ENCODE measurements at places on chromosomes 16 and 17.

- DNase-seq = no peak
These were observed 36.8 kb upstream of the ZNF469 start for GRCh38 chr16:88345721-88346560.

GRCh38 chr16:70769761-70770160 is 31.2 kb downstream of the VAC14 start:
- no peak for DNase-seq

DNA sequence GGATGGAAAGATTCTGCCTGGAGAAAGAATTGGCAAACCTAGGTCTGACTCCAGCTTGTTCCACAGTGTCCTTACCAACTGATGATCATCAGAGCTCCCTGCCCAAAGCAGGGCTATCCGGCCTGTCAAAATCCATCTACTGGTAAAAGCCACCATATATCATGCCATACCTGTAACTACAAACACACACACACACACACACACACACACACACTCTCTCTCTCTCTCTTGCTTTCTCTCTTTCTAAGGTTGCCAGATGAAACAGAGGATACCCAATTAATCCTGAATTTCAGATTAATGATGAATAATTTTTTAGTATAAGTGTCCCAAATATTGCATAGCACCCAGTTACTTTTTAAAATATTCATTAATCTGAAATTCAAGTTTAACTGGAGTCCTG is 1.5 kb upstream of the MMP28 start:
- DNase-seq = no peak

DNA sequence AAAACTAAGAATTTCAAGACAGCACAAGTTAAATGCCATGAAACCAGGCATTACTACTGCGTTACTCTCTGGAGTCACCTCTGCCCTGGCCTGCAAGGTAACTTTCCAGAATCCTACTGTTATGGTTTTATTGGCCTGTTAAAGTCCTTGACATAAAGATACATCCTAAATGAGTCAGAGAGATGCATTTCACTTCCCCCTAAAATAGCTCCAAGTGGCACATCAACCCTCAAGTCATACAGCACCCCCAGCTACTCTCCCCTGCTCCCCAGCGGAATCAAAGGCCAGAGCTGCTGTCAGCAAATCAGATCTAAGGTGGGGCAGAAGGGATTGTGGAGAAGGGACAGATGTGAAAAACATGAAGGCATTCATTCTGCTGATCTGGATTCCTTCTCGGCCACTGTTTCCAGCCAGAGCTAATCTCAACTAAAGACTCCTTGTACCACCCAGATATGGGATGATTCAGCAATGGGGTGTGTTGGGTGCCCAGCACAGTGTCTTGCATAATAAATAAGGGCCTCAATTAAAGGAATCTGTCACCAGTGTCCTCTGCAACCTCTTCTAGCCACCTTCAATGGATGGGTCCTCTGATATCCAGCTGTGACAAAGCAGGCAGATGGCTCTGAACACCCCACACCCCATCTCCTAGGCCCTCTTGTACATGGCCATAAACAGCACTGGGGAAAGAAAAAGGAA is 8.5 kb upstream of the CCL1 start:
- DNase-seq = no peak

GRCh38 chr16:84511831-84512230 is 7.4 kb upstream of the MEAK7 start:
- DNase-seq = no peak

DNA sequence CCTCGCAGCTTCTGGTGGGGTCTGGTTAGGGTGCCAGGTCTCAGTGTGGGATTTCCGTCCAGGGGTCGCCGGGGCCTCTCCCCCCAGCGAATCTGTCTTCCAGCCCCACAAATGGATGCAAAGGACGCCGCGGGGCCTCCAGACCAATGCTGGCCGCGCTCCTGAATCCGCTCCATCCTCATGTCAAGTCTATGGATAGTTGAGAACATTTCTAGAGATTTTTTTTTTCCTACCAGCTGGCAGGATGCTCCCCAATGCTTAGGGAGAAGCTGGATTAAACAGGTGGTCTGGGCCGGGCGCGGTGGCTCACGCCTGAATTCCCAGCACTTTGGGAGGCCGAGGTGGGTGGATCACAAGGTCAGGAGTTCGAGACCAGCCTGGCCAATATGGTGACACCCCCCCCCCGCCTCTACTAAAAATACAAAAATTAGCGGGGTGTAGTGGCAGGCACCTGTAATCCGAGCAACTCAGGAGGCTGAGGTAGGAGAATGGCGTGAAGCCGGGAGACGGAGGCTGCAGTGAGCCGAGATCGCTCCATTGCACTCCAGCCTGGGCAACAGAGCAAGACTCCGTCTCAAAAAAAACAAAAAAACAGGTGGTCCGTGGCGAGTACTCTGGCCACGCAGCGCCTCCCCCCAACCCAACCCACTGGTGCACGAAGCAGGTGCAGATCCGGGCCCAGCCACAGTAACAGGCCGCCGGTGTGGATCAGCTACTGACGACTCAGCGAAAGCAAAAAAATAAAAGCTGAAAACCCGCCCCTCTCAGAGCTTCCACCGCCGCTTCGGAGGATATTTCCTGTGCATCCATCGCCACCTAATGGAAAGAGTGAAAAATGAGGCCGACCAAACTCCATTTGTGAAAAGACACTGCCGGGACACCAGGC is 1.1 kb upstream of the NXN start:
- peak; percentile 82 for DNase-seq

DNA sequence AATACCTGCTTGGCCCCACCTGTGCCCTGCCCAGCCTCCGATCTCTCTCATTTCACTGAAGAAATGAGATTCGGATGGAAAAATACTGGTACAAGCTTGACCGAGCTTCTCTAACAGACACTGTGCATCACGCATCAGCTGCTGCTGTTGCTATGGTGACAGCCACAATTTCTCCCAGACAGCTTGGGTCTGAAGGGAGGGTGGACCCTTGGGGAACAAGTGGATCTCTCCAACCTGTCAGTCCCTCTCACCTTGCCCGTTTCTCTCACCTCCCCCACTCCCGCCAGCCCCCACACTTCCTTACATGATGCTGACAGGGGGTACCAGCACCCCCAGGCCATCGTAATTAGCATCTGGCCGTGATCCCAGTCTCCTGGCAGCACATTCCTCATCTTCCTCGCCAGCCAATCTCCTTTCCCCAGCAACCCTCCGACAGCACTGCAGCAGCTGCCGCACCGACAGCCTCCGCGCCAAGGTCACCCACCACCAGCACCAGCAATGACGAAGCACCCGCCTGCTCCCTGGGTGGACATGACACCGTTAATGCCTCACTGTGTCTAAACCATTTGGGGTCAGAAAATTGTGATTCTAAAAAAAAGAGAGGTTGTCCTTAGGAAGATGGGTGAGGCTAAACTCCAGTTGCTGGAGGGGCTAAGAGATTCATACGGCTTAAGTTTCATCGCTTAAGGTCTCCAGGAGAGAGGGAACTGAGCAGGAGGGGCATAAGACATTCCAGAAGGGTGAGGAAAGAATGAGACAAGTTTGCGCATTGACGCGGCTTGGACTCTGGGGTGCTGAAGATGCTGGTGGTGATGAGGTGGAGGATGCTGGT is 58.6 kb upstream of the TNRC6A start:
- no peak for DNase-seq

- no peak for DNase-seq
These were observed 110.7 kb upstream of the IRX3 start for GRCh38 chr16:54397190-54397835.

DNA sequence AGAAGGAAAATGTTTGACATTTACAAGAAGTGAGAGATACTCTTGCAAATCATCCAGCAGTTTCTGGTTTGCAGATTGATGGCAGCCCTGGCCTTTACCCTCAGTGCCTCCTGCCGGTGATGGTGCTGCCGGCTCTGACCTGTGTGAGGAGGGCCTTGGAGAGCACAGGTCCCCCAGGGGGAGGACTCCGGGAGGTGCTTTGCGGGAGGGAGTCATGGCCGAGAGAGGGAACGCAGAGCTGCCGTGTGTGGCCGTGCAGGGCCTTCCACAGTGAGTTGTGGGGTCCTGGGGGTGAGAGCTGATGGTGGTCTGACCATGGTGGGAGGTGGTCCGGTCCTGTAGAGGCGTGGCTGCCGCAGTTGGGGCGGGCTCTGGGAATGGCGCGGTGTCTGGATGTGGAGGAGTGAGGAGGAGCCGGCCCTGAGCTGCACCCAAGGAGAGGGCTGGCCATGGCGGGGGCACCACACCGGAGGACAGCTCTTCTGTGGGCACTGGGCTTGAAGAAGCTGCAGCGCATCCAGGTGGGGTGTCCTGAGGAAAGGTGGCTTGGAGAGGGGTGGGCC is 28.0 kb upstream of the ZNF750 start:
- DNase-seq = no peak

GRCh38 chr17:39652587-39653315 is 12.4 kb upstream of the TCAP start:
- no peak for DNase-seq

- DNase-seq = no peak
These were observed 722.0 kb downstream of the KCNJ2 start for GRCh38 chr17:70891306-70891705.

- DNase-seq = no peak
These were observed 45.3 kb upstream of the CORO6 start for GRCh38 chr17:29667969-29668368.

DNA sequence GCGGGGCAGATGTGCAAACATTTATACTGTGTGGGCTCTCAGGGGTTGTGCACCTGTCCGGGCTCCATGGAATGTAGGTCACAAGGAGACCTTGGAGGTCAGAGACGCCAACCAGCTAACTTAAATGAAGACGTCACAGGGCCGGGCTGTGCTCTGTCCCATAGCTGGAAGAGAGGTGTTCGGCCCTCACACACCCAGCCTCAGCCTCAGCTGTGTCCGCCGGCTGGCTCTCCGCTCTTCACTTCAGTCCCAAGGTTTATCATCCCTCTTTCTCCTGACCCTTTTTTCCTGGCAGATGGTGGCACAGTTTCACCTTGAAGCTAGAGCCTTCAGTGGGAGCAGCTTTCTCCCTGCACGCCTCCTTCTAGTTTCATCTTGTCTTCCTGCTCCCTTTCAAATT is 6.0 kb upstream of the RBFOX3 start:
- DNase-seq = no peak

- no peak for DNase-seq
These were observed 398.5 kb downstream of the RBFOX1 start for GRCh38 chr16:7731141-7731540.

GRCh38 chr16:23959072-23959751 is 123.4 kb downstream of the PRKCB start:
- DNase-seq = peak; percentile 24

GRCh38 chr16:83680980-83681379 is 126.8 kb upstream of the HSBP1 start:
- no peak for DNase-seq

- DNase-seq = no peak
These were observed 8.6 kb upstream of the METTL9 start for GRCh38 chr16:21590796-21591195.

GRCh38 chr16:12853972-12854371 is 47.4 kb upstream of the SHISA9 start:
- DNase-seq = no peak

DNA sequence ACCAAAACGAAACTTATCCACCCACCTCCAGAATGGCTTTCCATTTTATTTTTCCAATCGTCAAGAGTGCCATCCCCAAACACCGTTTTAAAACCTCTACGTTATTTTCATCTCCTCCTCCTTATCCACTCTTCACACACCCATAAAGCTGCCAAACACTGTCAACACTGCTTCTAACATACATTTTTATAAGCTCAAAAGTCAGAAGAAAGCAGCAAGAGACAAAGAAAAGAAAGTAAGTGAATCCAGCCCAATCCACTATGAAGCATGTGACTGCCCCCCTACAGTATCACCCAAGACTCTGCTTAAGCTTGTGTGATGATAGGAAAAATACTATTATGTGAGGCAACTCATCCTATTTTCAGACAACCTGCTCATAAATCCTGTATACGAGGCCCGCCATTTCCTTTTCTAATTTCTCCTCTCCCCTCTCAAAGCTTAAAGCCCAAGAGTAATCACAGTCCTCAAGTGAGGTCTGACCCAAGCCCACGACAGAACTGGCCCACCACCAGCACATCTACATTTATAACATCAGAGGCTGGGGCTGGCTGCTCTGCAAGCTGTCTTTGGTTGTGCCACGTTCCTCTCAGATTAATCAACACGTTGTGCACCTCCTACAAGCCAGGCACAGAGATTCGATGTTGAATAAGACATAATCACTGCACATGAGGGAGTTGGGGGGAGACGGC is 16.3 kb downstream of the USP31 start:
- no peak for DNase-seq

- DNase-seq = peak; percentile 53
These were observed 1.9 kb upstream of the MLLT6 start for GRCh38 chr17:38702916-38703741.

DNA sequence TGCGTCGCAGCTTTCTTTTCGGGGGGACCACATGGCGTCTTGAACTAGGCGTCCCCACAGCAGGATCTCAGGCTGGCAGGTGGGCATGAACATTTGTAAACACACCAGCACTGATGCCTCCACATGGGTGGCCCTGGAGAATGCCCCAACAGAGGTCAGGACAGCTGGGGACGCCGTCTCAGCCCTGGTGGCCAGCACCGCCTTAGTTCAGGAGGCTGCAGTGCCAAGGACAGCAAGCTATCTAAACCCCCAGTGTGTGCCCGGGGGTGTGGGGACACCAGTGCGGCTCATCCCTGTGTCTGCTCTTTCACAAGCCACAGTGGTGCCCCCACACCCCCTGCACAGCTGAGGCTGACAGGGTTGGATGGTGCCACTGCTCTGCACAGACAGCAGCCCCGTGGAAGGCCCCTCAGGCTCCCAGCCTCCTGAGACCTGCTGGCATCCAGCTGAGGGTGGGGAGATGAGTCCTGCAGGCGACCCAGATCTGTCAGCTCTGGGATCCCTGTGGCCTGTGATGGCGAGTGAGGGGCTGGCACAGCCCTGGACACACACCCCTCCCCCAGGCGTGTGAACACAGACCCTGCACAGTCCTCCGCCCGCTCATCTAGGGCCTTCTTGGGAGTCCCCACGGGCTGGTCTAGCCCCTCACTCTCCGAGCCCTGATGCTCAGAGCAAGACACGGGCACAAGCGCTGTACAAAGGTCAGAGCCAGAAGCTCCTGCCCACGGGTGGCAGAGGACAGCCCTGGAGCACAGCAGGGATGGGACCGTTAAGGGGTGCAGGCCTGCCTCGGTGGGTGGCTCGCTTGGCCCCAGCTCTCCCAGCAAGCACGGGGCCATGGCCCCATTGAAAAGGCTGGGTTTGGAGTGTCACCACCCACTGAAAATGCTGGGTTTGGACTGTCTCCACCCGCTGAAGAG is 10.7 kb downstream of the FSCN2 start:
- no peak for DNase-seq

- DNase-seq = no peak
These were observed 25.2 kb upstream of the HYDIN start for GRCh38 chr16:71255721-71256120.

- no peak for DNase-seq
These were observed 12.0 kb downstream of the MILR1 start for GRCh38 chr17:64460955-64461354.

GRCh38 chr16:88448461-88449266 is 4.4 kb upstream of the ZFPM1 start:
- DNase-seq = no peak

- no peak for DNase-seq
These were observed 53.5 kb downstream of the SOCS1 start for GRCh38 chr16:11202260-11203091.

DNA sequence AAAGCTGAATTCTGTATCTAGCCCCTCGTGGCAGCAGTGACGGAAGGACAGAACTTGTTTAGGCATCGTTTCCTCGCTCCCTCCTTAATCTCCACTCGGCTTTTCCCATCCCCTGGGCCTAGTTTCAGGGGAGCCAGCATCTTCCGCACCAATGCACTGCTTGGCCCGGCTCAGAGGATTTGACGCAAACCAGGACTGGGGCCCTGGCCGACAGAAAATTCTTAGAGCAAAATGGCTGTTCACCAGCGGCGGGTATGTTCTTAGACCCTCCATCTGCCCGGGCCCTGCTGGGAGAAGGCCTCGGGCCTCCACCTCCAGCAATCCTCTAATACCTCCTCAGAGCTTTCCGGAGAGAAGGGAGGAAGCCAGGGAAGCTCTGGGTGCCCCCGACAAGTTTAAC is 54.6 kb downstream of the TBC1D16 start:
- no peak for DNase-seq

All from activated CD4-positive, alpha-beta T cell treated with anti-CD3 and anti-CD28 coated beads for 48 hours (primary cell).